ENCODE measurements at places on chromosomes 1 and 21.

GRCh38 chr1:185610954-185611353, 123.2 kb upstream of the HMCN1 start:
- peak; percentile 31 for DNase-seq

DNA sequence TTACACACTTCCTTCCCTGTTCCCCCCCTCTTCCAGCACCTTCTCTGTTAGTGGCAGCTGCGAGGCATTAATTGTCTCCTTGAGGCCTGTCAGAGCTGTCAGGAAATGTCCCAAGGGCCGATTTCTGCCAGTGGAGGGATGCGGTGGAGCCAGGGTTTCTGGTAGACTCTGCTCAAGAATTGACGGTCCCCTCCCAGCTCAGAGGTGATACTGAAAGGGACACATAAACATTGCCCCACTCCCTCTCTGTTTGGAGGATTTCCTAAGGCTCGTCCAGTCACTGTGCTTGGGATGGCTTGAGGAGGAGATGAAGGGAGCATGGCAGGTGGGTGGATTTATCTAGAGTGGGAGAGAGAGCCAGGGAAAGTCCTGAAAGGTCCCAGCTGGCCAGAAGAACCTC, 61.4 kb upstream of the CD34 start:
- no peak for DNase-seq

DNA sequence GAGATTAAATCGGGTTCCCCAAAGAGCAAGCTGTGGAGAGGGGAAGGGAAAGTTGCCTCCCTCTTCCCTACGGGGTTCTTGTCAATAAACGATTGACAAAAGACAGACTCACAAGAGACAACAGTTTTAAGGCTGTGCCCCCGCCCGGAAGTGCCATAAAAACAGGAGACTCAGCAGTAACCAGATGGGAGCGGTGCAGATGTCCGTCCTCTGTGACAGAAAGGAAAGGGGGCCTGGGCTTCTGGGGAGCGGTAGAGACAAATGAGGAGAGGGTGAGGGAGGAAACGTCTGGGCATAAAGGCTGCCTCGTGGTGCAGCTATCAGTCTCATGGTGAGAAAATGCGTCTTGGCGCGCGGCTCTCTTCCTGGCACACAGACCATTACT, 5.9 kb downstream of the TP73 start:
- no peak for DNase-seq

GRCh38 chr1:183432548-183432875, 14.3 kb upstream of the NMNAT2 start:
- DNase-seq = no peak

- no peak for DNase-seq
These were observed 351 bp downstream of the MIXL1 start for GRCh38 chr1:226223786-226224244.

GRCh38 chr1:205662135-205662738, 18.1 kb downstream of the SLC45A3 start:
- DNase-seq = no peak

DNA sequence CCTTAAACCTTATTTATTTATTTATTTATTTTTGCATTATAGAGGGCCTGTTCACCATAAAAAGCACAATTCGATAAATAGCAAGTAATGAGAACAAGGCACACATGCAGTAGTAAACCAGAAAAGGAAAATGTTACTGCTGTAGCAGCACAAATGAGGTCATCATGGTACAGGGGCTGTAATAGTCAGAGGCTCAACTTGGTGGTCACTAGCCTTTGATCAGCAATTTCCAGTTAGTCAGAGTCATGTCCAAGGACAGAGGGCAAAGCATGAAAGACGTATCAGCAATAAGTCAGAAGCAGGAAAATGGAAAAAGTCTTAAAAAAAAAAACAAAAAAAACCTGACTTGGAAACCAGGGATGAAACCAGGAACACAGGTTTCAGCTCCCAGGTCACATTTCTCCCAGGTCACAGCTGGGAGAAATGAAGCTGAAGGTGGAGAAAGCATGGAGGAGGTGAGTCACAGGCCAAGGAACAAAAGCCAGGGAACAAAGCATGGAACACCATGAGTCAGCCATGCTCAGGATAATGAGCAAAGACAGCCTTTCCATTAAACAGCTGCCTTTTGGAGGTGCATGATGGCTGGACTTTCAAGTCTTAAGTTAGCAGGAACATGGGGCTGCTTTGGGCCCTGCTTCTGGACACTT, 556.3 kb downstream of the LTN1 start:
- no peak for DNase-seq
